Occipital lobe (tissue), 3 donors: ENCODE measurements at places on chromosomes 5 and 9.

GRCh38 chr5:73199671-73200070, 26.7 kb downstream of the TMEM174 start:
- no peak for DNase-seq

DNA sequence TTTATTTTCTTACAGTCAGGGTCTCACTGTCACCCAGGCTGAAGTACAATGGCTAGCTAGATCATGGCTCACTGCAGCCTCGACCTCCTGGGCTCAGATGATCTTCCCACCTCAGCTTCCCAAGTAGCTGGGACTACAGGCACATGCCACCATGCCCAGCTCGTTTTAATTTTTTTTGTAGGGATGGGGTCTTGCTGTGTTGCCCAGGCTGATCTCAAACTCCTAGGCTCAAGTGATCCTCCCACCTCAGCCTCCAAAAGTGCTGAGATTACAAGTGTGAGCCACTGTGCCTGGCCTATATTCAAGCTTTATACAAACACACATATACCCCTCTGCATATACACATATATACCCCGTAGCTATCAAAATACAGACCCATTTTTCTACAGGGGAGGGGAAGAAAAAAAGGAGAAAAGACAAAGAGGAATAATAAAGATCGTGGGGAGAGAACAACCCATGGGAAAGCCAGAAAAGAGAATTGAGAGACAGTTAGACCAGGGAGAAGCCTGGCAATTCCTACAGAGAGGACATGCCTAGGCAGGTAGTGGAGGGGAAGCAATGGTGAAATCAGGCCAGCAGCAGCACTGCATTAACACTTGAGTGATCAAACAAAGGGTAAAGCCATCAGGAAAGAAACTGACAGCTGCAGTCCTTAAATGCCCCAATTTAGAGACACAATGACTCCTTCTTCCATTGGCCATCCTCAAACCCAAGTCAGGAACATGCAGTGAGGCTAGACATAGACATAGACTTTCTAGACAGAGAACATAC, 102.7 kb downstream of the EFNA5 start:
- no peak for DNase-seq

GRCh38 chr9:137785704-137786161, 91.8 kb upstream of the CACNA1B start:
- DNase-seq = no peak

- no peak for DNase-seq
Measured at GRCh38 chr5:172770374-172770674, 671 bp downstream of the DUSP1 start.

- DNase-seq = no peak
Measured at GRCh38 chr5:112614285-112614684, 123.4 kb upstream of the APC start.

DNA sequence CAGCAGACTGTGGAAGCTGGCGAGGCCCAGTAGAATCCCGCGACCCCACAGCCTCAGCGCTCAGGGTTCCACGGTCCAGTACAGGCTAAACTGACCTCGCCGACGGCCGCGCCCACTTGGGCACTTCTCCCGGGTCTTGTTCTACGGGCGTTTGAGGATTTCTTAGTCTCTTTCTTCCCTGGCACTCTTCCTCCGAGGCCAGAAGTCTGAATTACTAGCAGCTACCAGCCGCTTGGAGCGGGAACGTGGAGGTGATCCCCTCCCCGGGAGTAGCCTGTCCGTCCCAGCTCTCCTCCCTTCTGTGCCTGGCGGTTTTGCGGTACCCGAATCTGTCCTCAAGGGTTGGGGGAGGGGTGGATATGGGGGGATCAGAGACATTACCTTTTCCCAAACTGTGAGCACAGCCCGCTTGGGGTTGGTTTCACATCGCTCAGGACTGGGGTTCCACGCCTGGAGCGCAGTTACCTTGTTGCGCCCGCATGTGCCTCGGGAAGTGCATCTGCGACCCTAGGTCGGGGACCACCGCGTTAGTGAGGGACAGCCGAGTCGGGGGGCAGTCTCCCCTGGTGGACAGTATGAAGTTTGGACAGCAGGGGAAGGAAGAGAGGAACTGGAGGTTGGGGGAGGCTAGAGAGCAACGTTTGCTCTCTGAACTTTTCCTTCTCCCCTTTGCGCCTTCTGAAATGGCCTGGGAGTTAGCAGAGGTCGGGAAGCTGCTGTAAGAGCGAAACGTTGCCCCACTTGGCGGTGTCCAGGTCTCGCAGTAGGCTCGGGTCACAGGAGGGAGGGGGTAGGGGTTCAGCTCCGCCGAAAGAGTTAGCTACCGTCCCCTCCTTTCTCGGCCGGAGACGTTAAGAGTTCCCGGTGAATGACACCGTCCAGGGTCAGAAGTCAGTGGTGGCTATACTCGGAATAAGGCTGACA, 190.8 kb downstream of the MEF2C start:
- peak; percentile 50 for DNase-seq
